ENCODE measurements at places on chromosomes 1 and 21.

- no peak for DNase-seq
Observed at GRCh38 chr21:32834916-32835235, 63.3 kb upstream of the PAXBP1 start.

DNA sequence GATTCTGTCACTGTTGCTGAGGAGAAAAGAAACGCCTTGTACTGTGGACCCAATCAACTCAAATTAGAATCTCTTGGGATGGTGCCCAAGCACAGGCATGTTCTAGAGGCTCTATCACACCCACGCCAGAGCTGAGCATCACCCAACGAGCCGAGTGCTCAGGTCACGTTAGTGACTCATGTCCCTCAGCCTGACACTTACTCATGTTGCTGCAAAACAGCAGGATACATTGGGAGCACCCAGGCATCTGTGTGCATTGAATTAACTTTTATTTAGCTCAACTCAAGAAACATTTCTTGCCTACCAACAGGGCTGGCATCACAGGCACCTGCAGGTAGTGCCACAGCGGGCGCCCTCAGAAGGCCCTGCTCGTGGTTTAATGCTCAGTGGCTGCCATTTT lies 149.8 kb downstream of the ETS2 start:
- DNase-seq: no peak

DNA sequence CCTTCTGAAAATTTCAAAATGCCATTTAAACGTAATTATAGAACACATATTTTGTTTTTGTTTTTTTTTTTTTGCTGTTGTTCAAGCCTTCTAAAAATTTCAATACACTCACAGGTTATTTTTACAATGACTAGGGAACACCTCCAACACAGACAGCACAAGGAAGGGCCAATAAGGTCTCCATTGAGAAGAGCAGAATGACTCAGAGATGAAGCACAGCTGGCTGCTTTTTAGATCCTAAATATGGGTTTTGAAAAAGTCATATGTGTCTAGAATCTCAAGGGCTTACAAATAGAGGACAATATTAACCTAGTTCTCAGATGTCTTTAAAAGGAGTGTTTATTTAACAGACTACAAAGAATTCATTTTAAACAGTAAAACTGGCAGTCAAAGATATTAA lies 104.6 kb downstream of the NEGR1 start:
- no peak for DNase-seq

DNA sequence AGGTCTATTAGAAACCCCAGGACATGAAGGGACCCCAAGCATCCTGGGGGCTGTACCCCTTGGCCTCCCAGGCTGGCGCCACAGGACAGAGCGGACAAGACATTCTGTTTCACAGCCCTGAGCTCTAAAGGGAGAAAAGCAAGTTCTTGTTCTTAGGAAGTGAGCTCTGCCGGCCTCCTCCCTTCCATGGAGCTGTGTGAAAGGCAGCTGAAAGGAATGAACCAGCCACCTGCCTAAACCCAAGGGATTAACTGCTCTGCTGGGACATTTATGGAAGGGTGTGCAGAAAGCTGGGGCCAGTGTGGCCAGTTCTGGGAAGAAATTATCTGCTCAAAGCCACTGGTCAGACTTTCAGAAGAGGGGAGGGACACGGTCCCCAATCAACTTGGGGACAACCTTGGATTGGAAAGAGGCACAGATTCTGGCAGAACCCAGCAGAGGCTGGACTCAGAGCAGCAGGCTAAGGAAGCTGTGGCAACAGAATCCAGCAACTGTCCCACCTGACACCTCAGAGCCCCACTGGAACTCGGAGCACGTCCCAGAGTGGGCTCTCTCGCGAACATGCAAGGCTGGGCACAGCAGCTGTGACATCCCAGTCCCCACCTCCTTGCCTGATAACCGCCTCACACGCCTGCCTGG lies 2.1 kb downstream of the KLHL21 start:
- no peak for DNase-seq

DNA sequence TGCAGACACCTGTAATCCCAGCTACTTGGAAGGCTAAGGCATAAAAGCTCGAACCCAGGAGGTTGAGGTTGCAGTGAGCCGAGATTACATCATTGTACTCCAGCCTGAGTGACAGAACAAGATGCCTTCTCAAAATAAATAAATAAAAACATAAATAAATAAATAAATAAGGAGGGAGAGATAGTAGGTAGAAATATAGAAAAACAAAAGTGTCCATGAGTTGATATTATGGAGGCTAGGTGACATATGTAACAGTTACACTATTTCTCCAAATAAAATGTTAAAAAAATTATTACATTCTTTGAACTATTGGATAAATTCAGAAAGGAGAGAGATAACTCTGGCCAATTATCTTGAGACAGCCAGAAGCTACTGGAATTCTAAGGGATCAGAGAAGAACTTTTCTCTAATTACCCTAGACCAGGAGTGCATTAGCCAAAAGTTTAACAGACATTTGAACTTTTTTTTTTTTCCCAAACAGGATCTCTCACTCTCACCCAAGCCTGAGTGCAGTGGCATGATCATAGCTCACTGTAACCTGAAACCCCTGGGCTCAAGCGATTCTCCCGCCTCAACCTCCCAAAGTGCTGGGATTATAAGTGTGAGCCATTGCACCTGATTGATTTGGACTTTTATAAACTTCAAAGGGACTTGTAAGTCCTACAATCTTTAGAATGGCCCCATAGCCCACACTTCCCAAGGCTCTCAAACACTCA lies 17.6 kb downstream of the SYNJ1 start:
- DNase-seq: no peak

DNA sequence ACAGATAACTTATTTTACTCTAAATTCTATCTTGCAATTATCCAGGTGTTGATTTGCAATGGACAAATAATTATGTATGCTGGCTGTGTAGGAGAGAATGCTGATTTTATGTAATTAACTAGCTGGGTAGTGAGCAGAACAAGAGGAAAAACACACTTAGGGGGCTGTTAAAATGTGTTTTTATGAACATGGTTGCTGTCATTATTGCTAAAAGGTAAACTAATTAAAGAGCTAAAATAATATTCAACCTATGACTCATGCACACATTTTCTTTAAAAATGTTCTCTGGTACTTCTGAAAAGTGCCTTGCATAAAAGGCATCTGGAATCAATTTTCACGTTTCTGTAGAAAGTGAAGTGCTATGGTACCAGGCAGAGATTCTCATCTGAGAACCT lies 192.8 kb upstream of the C8B start:
- no peak for DNase-seq

DNA sequence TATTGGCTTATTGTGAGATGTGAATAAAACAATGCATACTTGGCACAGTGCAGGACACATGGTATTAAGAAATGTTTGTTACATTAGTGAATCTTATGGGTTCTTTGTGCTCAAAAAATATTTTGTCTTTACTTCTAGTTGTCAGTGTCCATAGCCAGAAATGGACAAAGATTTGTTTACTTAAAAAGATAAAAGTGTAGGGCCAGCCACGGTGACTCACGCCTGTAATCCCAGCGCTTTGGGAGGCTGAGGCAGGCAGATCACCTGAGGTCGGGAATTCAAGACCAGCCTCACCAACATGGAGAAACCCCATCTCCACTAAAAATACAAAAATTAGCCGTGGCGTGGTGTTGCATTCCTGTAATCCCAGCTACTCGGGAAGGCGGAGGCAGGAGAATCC lies 654.6 kb upstream of the NEGR1 start:
- no peak for DNase-seq

- DNase-seq: no peak
Observed at GRCh38 chr21:36893581-36893980, 72.9 kb downstream of the HLCS start.

GRCh38 chr1:56202186-56202585 lies 377.2 kb downstream of the PLPP3 start:
- DNase-seq: no peak

DNA sequence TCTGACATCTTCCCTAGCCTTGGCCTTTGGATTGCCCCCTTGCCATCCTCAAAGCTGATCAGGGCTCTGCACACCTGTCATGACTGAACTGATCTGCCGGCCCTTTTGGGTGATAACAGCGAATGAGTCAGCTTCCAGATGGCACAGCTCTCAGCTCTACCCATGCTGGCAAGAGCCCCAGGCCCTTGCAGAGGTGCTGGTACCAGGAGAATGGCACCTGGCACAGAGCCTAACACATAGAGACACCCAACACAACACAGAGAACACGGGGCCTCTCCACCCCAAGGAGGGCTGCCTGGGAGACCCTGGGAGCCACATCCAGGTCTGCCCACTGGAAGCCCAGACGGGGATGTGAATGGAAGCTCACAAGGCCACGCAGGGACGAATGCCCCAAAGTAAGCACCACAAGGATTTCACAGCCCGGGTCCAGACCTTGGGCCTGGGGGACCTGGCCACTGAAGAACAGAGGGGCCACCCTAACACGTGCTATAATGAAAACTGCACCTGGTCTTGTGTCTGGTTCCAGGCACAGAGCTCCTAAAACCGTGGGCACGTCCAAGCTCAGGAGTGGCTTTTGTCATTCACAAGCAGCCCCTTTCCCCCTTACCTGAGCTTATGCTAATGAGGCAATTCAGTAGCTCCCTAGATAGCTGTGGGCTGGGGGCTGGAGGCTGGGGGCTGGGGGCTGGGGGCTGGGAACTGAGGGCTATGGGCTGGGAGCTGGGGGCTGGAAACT lies 160.5 kb downstream of the NPHP4 start:
- no peak for DNase-seq

DNA sequence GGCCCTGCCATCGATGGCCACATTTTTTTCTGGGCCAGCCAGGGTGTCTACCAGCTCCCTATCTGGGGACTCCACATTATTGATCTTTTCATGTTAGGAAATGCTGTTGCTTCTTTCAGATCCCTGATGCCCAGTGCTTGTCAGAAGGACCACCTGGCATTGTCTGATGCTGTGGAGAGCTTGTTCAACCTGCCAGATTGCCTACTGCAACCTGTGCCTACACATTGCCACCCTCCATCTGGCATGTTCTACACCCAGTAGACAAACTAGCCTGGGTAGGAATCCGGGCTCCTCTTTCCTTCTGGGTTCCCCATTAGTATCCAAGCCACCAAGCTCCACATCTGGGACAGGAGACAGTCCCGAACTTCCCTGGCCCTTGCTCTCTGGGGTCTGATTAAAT lies 274.0 kb upstream of the KIAA0040 start:
- DNase-seq: no peak

DNA sequence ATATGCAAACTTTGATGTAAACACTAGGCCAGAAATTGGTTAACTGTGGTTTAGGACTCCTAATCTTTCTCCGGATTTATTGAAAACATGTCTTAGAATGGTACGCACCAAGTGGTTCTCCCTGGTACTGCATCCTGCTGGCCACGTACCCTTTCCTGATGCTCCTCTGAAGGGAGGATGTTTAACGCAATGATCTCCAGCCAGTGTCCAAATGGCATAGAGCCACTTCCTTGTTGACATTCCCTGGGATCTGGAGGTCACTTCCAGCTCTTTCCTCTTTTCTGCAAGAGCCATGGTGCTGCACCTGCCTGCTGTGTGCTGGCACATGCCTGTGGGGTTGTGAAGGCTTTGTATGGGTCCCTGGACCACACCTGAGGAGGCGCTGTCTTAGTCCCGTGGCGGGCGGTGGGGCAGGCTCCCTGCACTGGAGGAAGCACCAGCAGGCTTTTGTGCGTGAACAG lies 53.9 kb downstream of the GALNT2 start:
- no peak for DNase-seq

DNA sequence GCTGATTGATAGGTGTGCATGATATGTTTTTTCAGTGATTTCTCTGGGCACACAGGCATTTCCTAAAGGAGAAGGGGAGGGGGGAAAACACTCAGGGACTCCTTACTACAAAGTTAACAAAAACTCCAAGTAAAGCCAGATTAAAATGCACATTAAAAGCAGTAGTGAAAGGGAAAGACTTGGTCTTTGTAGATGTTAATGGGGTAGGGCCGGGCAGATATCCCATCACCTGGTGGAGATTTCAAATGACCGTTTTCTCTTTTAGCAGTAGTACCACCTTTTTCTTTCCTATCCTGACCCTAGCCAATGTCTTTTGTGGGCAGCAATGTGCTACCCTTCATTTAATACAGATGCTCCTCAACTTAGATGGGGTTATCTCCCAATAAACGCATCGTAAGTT lies 32.5 kb downstream of the RTCA start:
- no peak for DNase-seq

GRCh38 chr1:227828786-227829185 lies 13.3 kb downstream of the PRSS38 start:
- DNase-seq: no peak
